ENCODE measurements at places on chromosomes 1 and 21. TPM values are rescaled to one million over a fixed set of nuclear protein-coding genes. Genes with fewer than 3 reads are reported as not detected.
A peak's percentile ranks its signal among the peaks of the same experiment; 100 is the strongest.

- peak; percentile 33 for DNase-seq
Measured at GRCh38 chr1:224929335-224930237, at the start of gene DNAH14. DNAH14 (plus strand) TSS chr1:224929675; CDS start chr1:224952703, 23,028 bp downstream.

- peak; percentile 85 for DNase-seq
Measured at GRCh38 chr21:42063571-42064521, 7.3 kb upstream of the UMODL1 start.

Gene MPZ
- 2.8 TPM for total RNA-seq

DNA sequence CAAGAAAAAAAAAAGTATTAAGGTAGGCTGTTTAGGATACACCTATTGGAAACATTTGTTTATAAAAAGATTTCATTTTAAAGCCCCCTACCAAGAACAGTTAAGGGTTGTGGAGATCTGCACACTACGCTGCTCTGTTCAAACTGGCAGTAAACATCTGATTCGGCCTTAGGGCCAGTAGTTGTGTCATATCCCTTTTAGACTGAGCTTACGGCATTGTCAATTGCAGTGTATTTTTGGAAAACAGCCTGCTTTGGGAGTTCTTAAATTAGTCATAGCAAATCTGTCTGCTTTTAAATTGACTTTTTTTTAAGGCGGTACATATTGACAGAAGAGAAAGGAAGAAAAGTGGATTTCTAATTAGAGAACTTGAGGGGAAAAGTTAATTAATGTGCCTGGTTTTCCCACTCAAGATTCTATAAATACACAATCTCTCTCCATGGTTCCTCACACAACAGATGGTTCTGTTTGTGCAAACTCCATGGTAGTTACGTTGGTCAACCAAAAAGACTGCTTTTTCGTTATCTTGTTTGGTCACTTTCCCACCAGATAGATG is 1.7 kb upstream of the ELK4 start:
- no peak for DNase-seq

DNA sequence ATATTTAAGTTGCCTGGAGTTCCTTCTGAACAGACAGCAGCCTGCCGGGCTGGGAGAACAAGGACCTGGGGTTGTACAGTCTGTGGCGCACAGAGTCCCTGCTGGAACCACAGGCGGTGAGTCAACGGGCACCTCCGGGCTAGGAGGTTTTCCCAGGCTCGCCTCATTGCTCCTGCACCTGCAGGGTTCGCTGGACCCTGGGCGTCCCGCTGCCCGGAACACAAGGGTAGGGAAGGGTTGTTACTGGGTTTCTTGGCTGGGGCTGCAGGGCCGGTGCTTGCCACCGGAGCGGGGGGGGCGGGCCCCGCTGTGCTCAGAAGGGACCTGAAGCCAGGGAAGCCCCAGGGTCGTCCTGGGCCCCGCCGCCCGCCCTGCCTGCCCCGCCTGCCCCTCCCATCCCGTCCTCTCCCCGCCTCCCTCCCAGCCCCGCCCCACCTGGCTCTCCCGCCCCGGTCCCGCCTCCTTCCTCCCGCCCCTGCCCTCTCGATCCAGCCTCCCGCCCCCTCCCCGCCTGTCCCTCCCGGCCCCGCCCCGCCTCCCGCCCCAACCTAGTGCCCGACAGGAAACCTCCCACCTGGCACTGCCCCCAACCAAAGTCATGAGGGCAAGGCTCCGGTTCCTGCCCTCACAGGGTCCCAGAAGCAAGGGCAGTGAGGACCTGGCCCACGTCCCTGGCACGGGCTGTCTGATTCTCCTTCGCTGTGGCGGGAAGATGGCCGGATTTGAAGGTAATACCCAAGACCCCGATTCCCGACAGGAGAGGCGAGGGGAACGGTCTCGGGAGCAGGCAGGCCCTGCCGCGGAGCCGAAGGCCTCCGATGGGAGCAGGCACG is 6.8 kb downstream of the JMJD4 start:
- peak; percentile 79 for DNase-seq

Gene FBLIM1
- total RNA-seq, result not detected

GRCh38 chr1:8031176-8031785 is 5.2 kb upstream of the ERRFI1 start:
- DNase-seq, result peak; percentile 5

Measured in activated CD8-positive, alpha-beta T cell treated with anti-CD3 and anti-CD28 coated beads for 36 hours (primary cell).